ENCODE measurements at places on chromosomes 13 and 19.

GRCh38 chr13:100515410-100515800, 73.2 kb downstream of the GGACT start:
- DNase-seq, result no peak

DNA sequence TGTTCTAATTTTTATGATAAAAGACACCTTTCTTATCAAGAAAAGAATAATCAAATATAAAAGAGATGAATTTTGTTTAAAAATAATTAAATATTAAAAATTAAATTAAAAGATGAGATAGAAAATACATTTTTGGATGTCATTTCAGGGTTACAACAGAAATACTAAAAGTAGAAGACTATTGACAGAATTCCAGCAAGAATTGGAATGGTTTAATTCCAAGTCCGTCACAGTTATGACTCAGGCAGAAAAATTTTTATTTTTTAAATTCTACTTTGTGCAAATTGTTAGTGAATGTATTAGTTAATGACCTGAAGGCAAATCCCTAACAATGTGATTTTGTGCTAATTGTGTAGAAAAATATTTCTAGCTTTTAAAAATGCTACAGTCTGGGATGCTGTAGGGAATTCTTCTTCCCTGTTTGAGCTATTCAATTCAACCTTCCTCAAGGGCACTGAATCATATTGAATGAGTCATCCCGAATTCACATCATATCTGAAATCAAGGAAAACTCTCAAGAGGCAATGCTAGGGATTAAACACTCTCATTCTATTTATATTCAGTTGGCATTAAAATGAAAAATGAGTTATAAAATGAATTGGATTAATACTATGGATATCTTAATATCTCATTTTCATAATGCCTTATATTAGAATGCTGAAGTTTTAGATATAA, 633.5 kb upstream of the ATXN8OS start:
- no peak for DNase-seq

DNA sequence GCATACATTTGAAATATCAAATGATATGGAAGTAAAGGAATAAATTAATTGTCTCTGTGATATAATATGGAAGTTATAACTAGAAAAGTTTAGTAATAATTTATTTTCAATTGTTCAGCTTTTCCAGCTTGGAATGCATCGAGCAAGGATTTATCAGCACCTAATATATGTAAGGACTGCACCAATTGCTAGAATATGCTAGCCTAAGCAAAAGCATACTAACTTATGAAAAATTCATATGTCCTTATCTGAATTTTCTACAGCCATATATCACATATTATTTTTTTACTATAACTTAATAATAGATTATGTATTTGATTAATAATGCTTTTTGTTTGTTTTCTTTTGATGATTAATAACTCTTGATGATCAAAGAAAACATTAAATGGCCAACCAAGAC, 849.2 kb upstream of the GPC6 start:
- no peak for DNase-seq

DNA sequence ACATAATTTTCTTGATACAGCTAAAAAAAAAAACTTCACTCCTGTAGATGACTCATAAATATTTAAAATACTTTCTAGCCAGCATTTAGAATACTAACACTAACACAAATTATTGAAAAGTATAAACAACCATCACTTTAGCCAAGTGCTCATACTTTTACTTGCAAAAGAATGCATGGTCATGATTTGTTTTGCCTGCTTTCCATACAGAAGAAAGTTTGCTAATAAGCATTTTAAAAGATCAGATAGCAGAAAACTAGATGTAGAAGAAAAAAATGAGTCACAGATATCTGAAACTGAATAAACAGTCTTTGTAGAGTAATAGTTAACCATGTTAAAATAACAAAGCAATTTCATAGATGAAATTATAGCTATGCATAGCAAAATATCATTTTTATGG, 2280.4 kb upstream of the PCDH20 start:
- no peak for DNase-seq

- no peak for DNase-seq
Observed at GRCh38 chr13:36207672-36208071, 6.7 kb downstream of the SOHLH2 start.

GRCh38 chr19:50626011-50626410, 13.7 kb downstream of the SYT3 start:
- no peak for DNase-seq

- no peak for DNase-seq
Observed at GRCh38 chr13:31035185-31035965, 102.9 kb downstream of the TEX26 start.

- DNase-seq, result no peak
Observed at GRCh38 chr19:55082020-55082851, 6.6 kb downstream of the EPS8L1 start.

DNA sequence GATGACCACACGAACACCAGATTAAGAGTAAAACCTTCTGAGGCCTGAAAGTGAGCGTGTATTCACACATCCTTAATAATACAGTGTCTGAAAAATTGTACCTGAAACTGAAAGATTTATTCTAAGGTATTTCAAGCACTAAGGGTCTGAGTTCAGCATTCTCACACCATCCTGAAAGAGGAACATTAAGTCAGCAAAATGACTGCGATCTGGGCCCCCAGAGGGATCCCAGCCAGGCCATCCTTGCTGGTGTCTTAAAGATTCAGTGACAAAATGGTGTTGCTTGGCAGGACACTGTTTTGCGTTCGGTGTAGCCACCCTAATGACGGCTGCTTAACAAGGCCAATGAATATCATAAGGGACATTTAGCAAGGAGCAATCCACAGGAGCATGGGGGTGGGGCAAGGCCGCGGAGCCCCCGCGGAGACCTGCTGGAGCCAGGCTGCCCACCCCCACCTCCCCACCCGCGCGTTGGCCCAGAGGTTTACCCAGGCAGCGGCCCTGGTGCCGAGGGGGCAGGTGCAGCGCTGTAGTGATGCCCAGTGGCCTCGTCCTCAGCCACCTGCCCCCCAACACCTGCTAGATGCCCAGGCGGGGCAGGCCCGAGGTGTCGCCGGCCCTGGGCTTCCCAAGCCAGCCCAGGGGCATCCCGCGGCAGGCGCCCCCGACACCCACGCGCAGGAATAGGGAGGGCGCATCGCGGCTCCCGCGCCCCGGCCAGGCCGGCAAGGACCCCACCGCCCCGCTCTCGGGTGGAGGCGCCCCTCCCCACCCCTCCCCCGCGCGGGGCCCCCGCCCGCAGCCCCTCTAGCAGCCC, 742 bp downstream of the NALCN start:
- no peak for DNase-seq

DNA sequence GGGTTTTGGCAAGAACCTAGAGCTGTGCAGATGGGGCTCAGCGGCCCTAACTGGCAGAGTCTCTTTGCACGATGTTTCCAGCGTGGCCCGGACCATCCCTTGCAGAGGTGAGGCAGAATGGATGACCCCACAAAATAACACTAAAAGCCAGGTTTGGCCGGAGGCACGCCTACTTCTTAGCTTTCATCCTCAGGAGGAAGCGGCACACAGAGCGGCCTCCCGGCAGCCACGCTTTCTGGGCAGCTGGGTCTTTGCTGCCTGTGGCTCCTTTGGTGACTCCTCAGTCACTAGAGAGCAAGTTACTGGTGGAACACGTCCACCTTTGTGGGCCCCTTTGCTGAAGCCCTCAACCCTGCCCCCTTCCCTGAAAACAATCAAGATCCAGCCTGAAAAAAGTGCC, 25.2 kb downstream of the TEX29 start:
- DNase-seq, result no peak

DNA sequence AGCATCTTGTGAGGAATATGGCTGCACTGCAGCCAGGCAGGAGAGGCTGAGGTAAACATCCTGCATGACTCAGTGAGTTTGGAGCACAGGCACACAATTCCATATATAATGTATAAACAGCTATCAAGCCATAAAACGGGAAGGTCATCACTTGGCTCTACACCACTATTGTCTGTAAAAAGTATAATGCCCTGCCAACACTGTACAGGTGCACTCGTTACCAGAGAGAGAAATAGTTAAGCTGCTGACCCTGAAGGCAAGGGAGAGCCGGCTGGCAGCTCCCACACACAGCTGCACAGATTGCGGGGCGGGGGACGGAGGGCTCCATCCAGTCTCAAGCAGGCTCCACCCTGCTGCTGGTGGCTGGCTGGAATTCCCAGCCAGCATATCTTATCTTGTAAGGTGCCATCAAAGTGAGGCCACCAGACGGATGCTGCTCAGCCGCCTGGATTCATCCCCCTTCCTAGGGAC, 668.1 kb downstream of the SLITRK5 start:
- no peak for DNase-seq

DNA sequence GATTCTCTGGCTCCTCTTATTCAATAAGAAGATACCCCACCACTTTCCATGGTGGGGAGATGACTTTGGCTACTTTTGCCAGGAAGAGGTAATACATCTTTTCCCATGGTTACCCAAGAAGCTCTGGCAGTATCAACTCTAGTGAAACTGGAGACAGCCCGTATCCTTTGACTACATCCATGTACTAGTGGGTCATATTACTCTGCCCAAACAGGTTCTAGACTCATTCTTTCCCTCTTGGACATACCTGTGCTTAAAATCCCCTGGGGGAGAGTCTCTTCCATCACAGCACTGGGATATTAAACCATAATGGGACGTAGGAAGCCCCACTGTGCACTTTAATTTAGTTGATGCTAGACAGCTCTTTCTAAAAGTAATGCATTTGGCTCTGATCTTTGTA, 144.7 kb upstream of the KLF12 start:
- DNase-seq, result no peak

- no peak for DNase-seq
Observed at GRCh38 chr19:46659151-46660007, 1.6 kb downstream of the DACT3 start.

Measured in activated CD8-positive, alpha-beta memory T cell treated with anti-CD3 and anti-CD28 coated beads for 1 hour (primary cell).